ENCODE measurements at places on chromosomes 7 and 10.

GRCh38 chr10:127267442-127267841 is 71.1 kb upstream of the INSYN2A start:
- no peak for DNase-seq

DNA sequence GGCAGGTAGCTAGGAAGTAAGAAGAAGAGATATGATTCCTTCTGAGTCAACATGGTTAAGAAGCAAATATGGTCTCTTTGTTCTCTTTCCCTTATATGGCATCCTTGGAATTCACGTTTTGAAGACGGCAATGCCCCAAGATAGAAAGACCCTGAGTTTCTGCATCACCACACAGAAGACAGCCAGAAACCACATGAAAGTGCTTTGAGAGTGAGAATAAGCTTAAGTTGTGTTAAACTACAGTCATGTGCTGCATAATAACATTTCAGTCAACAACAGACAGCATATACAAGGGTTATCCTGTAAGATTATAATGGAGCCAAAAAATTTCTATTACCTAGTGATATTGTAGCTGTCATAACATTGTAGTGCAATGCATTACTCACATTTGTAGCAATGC is 89.9 kb upstream of the STEAP1 start:
- DNase-seq: no peak

DNA sequence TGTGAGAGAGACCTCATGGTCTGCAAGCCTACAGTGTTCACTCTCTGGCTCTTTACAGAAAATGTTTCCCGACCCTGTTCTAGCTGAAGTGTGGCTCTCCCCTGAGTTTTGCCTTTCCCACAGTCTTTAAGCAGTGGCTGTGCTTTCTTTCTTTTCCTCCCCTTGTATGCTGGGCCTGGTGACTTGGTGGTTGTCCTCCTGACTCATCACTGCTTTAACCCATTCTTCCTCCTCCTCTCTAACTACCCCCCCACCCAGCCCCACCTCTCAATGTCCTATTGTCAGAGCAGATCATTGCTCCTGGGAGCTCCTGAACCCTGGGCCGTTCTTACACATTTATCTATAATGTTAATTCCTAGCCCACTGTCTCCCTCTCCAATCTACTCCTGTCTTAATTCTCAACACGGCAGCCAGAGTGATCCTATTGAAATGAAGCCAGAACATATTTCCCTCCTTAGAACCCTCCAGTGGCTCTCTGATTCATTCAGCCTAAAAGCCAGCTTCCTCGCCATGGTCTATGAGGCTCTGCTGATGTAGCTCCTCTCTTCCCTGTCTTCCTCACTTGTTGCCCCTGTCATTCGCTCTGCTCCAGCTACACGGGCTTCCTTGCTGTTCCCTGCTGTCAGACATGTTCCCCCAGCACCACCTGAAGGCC is 55.0 kb downstream of the DENND11 start:
- DNase-seq: no peak

GRCh38 chr7:28151965-28152364 is 28.6 kb downstream of the JAZF1 start:
- DNase-seq: no peak

GRCh38 chr10:7601023-7601656 is 65.6 kb downstream of the ITIH5 start:
- no peak for DNase-seq

- DNase-seq: no peak
Observed at GRCh38 chr7:63040336-63040735, 958.3 kb upstream of the ZNF722 start.

GRCh38 chr7:158285383-158285770 is 302.2 kb downstream of the PTPRN2 start:
- no peak for DNase-seq

DNA sequence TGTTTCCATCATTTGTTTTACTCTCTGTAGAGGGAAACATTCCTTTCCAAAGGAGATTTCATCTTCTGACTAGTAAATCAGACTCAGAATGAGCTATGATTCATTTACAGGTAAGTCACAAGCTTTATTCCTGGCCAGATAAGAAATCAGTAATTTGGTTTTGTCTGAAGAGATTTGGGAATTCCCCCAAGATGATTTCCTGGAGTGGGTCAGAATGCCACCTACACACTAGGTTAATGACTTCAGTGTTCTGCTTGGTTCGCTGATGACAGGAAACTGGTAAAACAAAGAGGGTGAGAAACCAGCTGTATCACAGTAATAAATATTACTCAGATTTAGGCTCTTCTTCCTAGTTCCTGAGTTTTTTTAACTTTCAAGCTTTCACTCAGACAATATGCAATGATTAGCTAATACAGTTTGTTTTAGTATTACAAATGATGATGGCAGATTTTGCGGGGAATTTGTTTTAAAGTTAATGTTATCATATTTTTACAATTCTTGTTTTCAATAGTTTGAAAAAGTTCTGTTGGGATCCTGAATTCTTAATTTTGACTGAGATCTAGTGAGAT is 8.3 kb upstream of the ASZ1 start:
- DNase-seq: no peak

DNA sequence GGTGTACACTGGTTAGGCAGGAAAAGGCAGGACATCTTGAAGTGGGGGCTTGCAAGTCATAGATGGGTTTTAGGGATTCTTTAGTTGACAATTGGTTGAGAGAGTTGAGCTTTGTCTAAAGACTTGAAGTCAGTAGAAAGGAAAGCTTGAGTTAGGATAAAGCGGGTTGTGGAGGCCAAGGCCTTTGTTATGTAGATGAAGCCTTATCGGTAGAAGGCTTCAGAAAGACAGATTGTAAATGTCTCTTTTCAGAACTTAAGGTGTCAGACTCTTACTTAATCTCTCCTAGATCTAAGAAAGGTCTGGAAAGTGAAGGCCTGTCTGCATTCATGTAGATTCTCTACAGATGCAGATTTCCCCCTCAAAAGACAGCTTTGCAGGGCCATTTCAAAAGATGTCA is 177.4 kb downstream of the HECW1 start:
- no peak for DNase-seq

DNA sequence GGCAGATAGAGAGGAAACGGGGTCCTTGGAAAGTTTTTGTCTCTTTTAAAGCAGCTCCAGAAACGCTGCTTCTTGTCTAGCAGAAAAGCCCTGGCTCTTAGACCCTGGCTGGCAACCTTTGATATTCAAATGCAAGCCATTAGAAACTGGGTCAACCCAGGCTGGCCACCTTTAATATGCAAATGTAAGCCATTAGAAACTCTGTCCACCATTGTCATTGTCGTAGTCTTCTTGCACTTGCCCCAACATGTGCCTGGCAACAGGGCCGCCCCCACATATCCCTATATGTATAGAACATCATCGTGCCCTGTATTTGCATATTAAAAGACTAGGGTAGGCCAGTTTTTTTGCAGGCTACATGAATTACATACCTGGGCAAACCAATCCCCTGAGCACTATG is 621.3 kb upstream of the DPP6 start:
- DNase-seq: no peak

- no peak for DNase-seq
Observed at GRCh38 chr10:10326116-10326515, 691.6 kb upstream of the CELF2 start.

DNA sequence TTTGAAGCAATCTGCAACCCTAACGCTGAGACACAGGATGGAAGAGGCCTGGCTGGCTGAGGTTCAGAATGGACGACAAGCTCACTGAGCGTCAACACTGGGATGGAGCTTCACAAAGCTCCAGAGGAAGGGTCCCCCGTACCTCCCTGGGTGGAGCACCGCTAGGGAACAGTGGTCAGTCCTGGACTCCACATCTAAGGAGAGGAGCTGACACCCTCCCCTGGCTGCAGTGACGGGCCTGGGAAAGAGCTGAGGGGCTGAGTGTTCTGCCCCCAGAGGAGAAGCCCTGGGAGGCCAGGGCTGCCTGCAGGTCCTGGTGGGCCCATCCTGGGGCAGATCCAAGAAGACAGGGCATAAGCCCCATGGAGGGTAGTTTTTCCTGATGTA is 146.2 kb downstream of the ARHGAP22 start:
- no peak for DNase-seq

GRCh38 chr7:80387634-80388193 is 124.2 kb downstream of the GNAT3 start:
- DNase-seq: no peak

DNA sequence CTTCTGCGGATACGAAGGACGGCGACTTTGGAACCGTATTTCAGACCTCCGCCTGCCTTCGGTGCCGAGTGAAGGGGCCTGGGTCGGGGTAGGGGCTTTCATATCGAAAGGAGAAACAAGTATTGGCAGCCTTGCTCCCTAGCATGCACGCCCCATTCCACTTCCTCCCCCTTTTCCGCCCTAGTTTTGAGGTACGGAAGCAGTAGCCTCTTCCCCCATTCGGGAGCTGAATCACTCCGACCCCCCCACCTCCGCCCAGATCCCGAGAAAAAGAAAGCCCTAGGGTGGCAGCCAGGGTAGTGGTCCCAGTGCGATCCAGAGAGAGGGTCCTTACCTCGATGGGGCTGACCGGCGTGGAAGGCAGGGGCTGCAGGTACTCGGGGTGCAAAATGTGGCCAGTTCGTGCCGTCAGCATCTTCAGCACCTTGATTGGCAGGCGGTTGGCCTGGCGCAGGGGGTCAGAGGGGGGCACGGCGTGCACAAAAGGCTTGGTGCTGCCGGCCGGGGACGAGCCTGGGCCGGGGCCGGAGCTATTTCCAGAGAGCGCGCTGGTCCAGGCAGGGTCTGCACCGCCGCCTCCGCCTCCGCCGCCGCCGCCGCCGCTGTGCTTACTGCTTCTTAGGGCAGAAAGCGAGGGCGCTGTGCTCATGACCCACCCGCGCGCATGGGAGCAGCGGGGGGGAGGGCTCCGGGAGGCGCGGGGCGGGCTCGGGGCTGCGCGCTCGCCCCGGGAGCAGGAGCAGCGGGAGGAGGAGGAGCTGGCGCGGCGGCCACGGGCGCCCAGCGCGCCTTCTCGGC is 594 bp downstream of the ZNF503 start:
- no peak for DNase-seq

- DNase-seq: no peak
Observed at GRCh38 chr10:89648074-89648473, 3.0 kb upstream of the PANK1 start.

DNA sequence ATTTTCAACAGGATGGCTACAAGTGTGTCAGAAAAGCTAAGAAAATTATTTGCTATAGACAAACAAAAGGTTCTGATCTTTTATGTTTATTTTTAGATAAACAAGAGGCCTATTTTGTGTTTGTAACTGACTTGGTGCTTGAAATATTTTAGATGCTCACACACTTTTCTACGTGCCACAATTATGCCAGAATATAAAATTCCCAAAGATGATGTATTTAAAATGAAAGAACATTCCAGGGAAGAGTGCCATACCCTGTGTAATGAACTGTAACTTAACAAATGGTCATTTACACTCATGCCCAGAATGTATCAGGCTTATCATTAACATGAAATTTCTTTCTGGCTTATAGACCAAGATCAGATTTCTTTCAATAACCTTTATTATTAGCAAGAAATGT is 144.9 kb upstream of the MTPN start:
- DNase-seq: no peak

DNA sequence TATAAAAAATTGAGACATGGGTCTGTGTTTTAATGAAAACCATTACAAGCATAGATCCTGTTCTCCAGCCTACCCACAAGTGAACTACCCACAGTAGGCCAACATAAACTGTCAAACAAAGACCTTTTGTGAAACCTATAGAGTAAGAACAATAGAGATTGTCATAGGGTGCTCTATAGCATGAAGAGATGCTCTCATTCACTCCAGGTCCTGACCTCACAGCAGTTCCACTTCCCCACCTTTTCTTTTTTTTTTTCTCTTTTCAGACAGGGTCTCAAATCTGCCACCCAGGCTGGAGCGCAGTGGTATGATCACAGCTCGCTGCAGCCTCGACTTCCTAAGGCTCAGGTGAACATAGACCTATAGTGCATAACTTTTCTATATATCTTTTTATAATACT is 72.3 kb downstream of the CPEB3 start:
- DNase-seq: no peak

DNA sequence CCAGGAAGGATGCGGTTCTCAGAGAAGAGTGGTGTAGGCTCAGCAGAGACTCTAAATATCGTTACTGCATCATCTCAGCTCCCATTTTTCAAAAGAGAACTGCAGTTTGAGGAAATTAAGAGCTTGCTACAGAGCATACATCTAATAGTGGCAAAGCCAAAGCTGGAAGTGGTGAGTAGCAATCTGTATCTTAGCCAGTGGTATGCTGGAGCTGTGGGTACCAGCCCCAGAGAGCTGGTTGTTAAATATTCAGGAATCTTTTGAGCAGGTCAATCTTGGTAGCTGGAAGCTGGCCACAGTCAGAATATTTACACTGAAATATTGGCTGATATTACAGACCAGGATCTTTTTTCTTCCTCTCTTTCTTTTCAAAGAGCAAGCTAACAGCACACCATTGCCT is 88.4 kb upstream of the STEAP1B start:
- DNase-seq: no peak

- DNase-seq: no peak
Observed at GRCh38 chr7:127486654-127487053, 94.1 kb upstream of the ZNF800 start.

- DNase-seq: no peak
Observed at GRCh38 chr10:75429159-75429827, 2.1 kb upstream of the LRMDA start.

GRCh38 chr7:151469281-151469680 is 29.3 kb upstream of the CRYGN start:
- no peak for DNase-seq

DNA sequence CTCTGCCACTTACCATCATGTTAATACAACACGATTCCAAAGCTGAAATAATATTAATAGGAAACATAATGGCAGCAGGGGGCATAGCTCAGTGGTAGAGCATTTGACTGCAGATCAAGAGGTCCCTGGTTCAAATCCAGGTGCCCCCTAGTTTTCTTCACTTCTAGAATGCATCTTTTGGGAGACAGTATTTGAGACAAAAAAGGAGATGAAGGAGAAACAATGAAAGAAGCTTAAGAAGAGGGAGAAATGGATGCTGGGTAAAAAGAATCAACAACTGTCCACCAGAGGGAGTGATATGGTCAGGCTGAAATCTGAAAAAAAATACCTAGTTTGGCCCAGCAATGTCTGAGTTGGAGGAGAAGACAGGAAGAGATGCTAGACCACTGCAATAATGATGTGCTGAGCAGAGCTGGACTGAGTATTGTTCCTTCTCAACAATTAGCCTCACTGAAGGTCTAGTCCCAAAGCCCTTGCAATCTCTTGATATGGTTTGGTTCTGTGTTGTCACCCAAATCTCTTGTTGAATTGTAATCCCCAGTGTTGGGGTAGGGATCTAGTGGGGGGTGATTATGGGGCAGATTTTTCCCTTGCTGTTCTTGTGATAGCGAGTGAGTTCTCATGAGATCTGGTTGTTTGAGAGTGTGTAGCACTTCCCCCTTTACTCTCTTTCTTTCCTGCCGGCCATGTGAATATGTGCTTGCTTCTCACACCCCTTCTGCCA is 48.3 kb downstream of the ZNF783 start:
- DNase-seq: no peak

- no peak for DNase-seq
Observed at GRCh38 chr10:78931321-78932053, 137.3 kb upstream of the ZMIZ1 start.

Measured in stimulated activated CD8-positive, alpha-beta memory T cell treated with anti-CD3 and anti-CD28 coated beads, Interleukin-7, amount 100 ng/mL, for 48 hours (primary cell).